ENCODE measurements at places on chromosomes 16 and 17.

GRCh38 chr16:47568351-47568750 lies 107.2 kb downstream of the PHKB start:
- DNase-seq = no peak

DNA sequence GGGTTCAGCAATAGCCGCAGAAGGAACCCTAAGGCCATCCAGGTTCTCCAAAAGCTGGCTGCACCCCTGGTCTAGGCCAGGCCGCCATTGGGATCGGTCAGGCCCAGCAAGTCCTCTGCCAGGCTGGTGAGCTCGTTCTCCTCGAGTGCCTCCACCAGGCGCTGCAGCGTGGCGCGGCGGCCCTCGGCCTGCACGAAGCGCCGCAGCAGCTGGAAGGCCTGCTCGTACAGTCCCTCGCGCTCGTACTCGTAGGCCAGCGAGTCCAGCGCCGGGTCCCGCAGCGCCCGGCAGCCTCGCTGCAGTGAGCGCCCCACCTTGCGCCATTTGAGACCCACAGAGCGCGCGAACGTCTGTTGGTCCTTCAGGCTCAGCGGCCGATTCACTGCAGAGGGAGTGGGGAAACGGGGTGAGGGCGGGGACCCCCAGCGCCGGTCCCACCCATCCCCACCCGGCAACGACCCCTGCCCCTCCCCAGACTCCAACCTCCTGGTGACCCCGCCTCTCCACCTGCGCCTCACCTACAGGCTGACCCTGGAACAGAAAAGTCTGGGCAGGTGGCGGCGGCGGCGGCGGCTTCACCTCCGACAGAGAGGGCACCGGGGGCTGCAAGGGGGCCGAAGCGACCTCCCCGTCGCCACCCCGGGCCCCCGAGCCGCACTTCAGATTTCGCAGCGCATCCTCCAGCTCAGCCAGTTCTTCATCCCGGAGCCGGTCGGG lies 3.9 kb upstream of the B3GNT9 start:
- no peak for DNase-seq

DNA sequence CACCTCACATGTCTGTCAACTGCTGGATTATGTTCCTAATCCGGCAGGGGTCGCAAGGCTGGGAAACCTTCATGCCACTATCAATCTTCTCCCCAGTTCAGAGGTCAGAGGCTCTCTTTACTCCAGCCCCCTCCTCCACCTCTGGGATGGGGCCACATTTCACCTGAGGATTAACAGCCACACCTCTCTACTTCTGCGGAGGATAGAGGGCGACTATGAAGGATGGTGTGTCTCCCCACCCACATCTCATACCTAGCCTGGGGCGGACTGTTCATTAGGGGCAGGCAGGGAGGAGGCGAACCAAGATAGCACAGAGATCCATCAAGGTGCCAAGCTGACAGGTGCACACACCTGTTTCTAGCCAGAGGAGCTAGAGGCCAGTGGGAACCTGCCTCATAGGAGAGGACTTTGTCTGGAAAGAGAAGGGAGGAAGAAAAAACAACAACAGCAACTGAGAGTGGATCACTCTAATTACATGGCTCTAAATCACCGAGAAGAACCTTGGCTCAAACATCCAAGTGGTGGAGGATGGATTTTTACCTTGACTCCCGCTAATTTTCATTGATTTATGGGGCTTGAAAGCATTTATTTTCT lies 41.9 kb upstream of the SKAP1 start:
- DNase-seq = no peak

- no peak for DNase-seq
Measured at GRCh38 chr17:61057257-61057656, 342.4 kb upstream of the TBX2 start.

GRCh38 chr17:9239793-9240658 lies 218.7 kb downstream of the NTN1 start:
- no peak for DNase-seq
